ENCODE measurements at places on chromosomes 1 and 21.
A peak's percentile ranks its signal among the peaks of the same experiment; 100 is the strongest.

- H3K27me3 ChIP-seq: no peaks in the 10 kb centered on the region
- no peak for DNase-seq
- peaks cover 9% of the 10 kb centered on the region for H3K36me3 ChIP-seq
- peak overlapping the region; percentile 87 for H3K4me3 ChIP-seq
- peaks cover 7% of the 10 kb centered on the region for H3K4me1 ChIP-seq
These were observed 594 bp downstream of the GLMN start for GRCh38 chr1:92298213-92298572.

GRCh38 chr1:42221456-42221855 lies 56.9 kb upstream of the GUCA2A start:
- H3K4me1 ChIP-seq: peaks cover 18% of the 10 kb centered on the region
- no peak overlapping the region for H3K27ac ChIP-seq
- no peak for DNase-seq
- H3K36me3 ChIP-seq: no peaks in the 10 kb centered on the region
- H3K27me3 ChIP-seq: no peaks in the 10 kb centered on the region

GRCh38 chr1:46171871-46172270 lies 3.0 kb upstream of the TSPAN1 start:
- DNase-seq: no peak
- no peaks in the 10 kb centered on the region for H3K36me3 ChIP-seq
- no peak overlapping the region for H3K27ac ChIP-seq
- peaks cover 18% of the 10 kb centered on the region for H3K4me1 ChIP-seq
- H3K4me3 ChIP-seq: no peak overlapping the region

- peaks cover 46% of the 10 kb centered on the region for H3K4me1 ChIP-seq
- no peaks in the 10 kb centered on the region for H3K36me3 ChIP-seq
- no peak overlapping the region for H3K4me3 ChIP-seq
These were observed 17.1 kb upstream of the SPSB1 start for GRCh38 chr1:9275567-9276034.

DNA sequence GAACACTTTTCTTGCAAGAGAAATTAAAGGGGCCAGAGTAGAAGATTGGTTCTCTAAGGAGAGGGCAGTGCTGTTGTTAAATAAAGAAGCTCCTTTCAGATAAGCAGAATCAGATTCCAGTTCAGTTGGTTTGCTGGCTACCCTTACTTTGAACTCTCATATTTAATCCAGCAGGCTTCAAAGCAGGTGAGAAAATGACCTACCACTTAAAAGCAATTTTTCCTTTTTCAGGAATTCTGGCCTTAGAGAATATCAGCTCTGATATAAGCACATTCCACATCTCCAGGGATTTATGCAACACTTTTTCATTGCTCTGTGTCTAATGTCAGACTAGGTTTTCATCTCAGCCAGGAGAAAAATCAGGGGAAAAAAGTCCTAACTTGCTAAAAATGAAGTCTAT lies 28.7 kb downstream of the WNT2B start:
- no peak for DNase-seq
- no peaks in the 10 kb centered on the region for H3K27me3 ChIP-seq
- H3K4me1 ChIP-seq: no peaks in the 10 kb centered on the region
- H3K36me3 ChIP-seq: peaks cover 3% of the 10 kb centered on the region

- no peak overlapping the region for H3K27ac ChIP-seq
- H3K27me3 ChIP-seq: no peaks in the 10 kb centered on the region
- DNase-seq: no peak
These were observed 844.3 kb downstream of the KCNT2 start for GRCh38 chr1:195763907-195764374.

GRCh38 chr21:46320331-46320801 lies 3.3 kb downstream of the C21orf58 start:
- no peak for DNase-seq
- H3K4me3 ChIP-seq: no peak overlapping the region
- H3K36me3 ChIP-seq: no peaks in the 10 kb centered on the region
- H3K4me1 ChIP-seq: peaks cover 12% of the 10 kb centered on the region

GRCh38 chr1:233668146-233668724 lies 54.3 kb downstream of the KCNK1 start:
- H3K36me3 ChIP-seq: no peaks in the 10 kb centered on the region
- H3K4me1 ChIP-seq: no peaks in the 10 kb centered on the region
- H3K27me3 ChIP-seq: no peaks in the 10 kb centered on the region
- DNase-seq: no peak
- H3K4me3 ChIP-seq: no peak overlapping the region
- no peak overlapping the region for H3K27ac ChIP-seq

DNA sequence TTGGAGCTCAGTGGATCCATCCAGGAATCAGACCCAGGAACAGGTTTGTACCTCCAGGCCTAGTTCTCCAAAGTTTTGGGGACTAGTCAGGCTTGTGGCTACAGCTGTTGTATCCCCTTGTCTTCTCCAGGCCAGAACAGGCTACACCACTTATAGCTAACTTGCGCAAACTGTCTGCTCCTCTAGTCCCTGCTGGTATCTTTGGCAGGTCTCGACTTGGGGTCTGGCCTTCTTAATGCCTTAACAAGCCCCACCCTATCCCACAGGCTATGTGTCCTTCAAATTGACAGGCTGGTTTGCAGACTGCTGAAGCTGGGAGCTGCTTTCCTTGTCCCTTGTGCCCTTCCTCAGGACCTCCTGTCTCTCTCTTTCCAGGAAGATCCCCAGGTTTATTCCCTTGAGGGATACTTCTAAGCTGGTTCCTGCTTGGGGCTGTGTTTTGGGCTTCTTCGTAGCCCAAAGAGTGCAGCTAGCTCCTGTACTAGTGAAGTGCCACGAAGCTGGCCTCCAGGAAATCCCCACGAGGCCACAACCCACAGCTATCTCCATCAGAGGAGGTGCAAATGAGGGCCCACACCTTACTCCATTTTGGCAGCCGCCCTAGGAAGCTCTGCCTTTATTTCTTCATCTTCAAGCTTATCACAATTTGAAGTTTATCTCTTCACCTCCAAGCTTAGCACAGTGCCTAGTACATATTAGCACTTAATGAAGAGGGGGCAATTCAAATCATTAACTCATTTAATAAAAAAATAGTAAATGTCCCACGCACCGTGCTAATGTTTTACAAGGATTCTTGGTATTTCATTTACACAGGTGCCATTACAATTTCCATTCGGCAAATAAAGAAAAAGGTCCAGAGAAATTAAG lies 683 bp upstream of the DMAP1 start:
- H3K27me3 ChIP-seq: no peaks in the 10 kb centered on the region
- H3K27ac ChIP-seq: peak overlapping the region; percentile 91
- peaks cover 11% of the 10 kb centered on the region for H3K4me1 ChIP-seq
- DNase-seq: no peak

Measured in Panc1 (cell line).